ENCODE measurements at places on chromosomes 7 and 10.

- DNase-seq: no peak
These were observed 8.6 kb downstream of the ZNF467 start for GRCh38 chr7:149764481-149765398.

GRCh38 chr10:135601-136464, 578 bp downstream of the ZMYND11 start:
- peak; percentile 47 for DNase-seq

DNA sequence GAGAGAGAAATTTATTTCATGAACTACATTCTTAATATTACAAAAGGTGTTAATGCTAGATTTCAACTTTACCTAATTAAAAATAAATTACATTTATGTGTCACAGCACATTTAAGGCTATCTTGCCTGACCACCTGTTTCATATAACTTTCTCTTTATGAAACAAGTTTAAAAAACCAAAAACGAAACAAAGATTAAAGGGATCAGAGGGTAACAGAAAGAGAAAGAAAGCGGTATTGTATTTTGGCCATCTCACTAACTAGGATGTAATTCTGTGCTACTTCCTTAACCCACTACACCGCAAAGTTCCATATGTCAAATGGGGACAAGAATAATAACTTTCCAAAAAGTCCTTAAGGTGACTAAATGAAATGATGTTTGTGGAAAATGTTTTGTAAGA, 6.3 kb upstream of the RHOBTB1 start:
- no peak for DNase-seq

- no peak for DNase-seq
These were observed 1583.6 kb upstream of the LRRTM3 start for GRCh38 chr10:65342245-65342644.

DNA sequence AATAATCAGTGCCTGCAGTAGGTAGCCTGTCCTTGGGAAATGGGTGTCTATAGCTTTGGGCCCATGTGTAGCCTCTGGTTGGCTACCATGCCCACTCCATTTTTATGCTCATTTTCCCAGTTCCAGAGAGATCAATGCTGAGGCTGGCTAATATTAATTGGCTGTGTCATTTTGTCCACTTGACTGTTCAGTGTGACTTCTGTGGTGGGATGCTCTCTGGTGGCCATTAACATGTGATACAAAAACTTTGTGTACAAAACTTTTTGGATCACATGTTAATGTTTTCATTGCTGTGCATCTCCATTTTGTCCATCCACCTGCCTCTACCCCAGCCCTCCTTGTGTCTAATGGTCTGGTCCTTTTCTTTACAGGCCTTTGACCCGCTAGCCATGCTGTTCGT, 22.7 kb downstream of the VIM start:
- no peak for DNase-seq

GRCh38 chr7:139177696-139178095, 53.3 kb upstream of the UBN2 start:
- DNase-seq: no peak

- DNase-seq: no peak
These were observed 193.3 kb downstream of the RAMP3 start for GRCh38 chr7:45350896-45351295.

GRCh38 chr10:50540826-50541122, 83.0 kb downstream of the SGMS1 start:
- DNase-seq: no peak

GRCh38 chr7:40527723-40528122, 392.9 kb downstream of the SUGCT start:
- no peak for DNase-seq

GRCh38 chr10:109862738-109863137, 60.6 kb downstream of the XPNPEP1 start:
- DNase-seq: no peak

All from stimulated activated CD4-positive, alpha-beta T cell treated with anti-CD3 and anti-CD28 coated beads, Interleukin-2, amount 100 ng/mL, for 48 hours (primary cell).